ENCODE measurements at places on chromosomes 5 and 9. TPM values are rescaled to one million over a fixed set of nuclear protein-coding genes. Genes with fewer than 3 reads are reported as not detected.

DNA sequence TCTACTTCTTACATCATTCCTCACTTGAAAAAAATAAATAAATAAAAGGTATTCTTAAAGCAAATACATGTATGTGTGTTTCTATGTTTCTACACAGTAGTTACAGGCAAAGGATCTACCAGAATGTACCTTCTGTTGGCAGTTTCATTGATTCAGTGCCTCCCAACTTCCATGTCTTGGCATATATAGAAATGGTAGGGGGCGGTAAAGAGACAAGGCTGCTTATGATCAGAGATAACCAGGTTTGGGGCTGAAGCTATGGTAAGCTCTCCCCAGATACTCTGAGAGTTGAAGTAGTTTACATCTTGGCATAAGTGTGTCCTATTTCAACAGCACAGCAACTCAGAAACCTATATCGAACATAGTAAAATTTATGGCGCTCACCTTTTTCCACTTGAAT is 1075.4 kb upstream of the C9orf72 start:
- H3K4me3 ChIP-seq = no peak overlapping the region
- no peaks in the 10 kb centered on the region for H3K36me3 ChIP-seq
- no peaks in the 10 kb centered on the region for H3K27me3 ChIP-seq
- H3K27ac ChIP-seq = no peak overlapping the region
- DNase-seq = no peak

DNA sequence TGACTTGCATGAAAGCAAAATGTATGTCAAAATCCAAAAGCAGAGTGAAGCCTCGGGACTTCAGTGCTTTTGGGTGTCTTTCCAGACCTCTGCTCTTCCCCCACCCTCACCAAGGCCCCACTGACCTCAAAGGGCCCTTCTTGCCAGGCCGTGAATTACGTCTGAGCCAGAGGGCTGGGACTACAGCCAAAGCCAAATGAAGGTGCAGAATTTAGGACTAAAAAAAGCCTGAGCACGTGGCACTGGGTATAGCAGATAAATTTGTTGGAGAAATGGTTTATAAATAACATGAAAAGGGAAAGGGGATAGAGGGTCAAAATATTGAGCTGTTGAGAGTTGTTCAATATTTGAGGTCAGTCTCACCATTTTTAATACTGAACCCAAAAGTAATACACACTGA is 163.4 kb downstream of the GHR start:
- H3K27me3 ChIP-seq = no peaks in the 10 kb centered on the region
- no peaks in the 10 kb centered on the region for H3K4me1 ChIP-seq
- no peak for DNase-seq
- no peak overlapping the region for H3K4me3 ChIP-seq

DNA sequence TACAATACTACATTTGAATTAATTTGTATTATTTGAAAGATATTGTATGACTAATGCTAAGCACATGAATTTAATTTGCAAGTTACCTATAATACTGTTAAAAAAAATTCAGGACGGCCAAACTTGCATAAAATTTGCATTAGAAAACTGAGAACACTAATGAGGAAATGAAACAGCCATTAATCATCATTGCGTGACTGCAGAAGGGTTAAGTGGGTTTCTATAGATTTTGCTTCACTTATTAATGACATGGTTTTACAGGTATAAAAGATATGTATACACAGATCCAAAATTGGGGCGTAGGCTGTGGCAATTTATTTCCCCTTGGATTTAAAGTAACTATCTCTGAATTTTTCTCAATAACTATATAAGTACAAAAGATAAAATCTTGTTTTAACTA is 882.6 kb downstream of the PTPRD start:
- no peak overlapping the region for H3K27ac ChIP-seq
- no peak for DNase-seq
- H3K36me3 ChIP-seq = no peaks in the 10 kb centered on the region
- no peaks in the 10 kb centered on the region for H3K27me3 ChIP-seq
- H3K4me3 ChIP-seq = no peak overlapping the region

DNA sequence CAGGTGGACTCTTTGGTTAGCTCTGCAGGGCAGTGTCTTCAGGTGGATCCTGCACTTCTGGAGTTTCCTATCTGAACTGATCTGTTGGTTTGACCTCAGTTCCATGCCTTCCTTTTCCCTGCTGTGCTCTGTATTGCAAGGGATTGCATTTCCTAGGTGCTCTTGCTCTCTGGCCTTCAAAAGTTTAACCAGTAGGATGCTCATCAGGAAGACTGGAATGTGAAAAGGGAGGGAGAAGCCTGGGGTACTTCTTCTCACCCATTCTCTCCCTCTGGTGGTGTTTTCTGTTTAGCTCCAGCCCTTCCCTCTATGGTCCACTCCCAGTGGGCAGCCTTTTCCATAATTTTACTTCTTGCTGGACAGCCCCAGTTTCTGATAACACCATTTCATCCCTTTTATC is 78.5 kb downstream of the ZNF618 start:
- H3K27ac ChIP-seq = no peak overlapping the region
- no peaks in the 10 kb centered on the region for H3K36me3 ChIP-seq
- no peak overlapping the region for H3K4me3 ChIP-seq
- no peak for DNase-seq

DNA sequence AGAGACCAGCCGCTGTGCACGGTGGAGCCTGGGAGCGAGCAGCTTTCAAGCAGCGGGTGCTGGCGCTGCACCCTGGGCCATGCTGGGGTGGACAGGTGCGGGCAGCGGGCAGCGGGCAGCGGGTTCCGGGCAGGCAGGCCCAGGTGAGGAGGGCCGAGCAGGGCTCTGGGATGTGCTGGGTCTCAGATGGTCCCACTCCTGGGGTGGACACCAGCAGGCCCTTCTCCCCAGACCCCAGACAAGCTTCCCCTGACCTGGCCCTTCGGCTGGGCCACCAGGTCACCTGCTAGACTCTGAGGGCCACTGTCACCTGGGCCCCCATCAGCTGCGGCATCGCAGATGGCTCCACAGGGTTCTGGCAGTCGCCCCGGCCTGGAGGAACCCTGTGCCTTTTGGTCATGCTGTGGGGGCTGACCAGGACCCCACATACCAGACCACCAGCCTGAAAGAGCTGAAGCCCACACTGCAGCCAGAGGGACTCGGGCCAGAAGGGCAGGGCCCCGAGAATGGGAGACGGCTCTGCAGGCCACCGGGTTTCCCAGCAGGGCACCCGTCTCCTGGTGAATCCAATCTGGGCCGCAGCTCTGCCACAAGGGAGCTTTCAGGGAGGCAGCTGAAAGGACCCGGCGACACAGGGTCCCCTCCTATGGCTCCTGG is 2.0 kb downstream of the SLC6A19 start:
- H3K4me1 ChIP-seq = no peaks in the 10 kb centered on the region
- H3K27me3 ChIP-seq = peaks cover 97% of the 10 kb centered on the region
- H3K27ac ChIP-seq = no peak overlapping the region
- no peak for DNase-seq
- H3K36me3 ChIP-seq = no peaks in the 10 kb centered on the region

DNA sequence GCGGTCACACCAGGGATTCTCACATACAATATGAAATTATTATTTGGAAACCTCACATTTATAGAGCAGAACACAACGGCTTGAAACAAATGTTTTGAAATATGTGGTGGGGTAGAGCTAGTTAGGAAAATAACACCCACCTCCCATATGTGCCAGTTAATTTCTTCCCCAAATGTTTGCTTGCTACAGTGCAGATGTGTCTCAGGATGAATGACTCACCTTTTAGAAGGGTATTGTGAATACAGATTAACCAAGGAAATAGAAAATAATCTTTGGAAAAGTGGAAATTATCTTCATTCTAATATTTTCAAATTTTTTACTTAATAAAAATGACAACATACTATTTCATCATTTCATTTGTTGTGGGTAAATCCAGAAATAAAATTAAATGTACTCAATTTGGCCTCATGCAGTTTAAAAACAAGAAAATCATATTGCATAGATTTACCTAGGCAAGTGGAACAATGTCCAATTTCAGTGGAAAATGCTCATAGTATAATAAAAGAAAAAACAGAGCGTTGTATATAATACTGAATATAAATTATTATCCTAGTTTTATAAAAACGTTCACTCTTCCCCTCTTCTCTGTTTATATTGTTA is 39.3 kb upstream of the RICTOR start:
- H3K27ac ChIP-seq = no peak overlapping the region
- H3K4me1 ChIP-seq = no peaks in the 10 kb centered on the region
- no peaks in the 10 kb centered on the region for H3K36me3 ChIP-seq

DNA sequence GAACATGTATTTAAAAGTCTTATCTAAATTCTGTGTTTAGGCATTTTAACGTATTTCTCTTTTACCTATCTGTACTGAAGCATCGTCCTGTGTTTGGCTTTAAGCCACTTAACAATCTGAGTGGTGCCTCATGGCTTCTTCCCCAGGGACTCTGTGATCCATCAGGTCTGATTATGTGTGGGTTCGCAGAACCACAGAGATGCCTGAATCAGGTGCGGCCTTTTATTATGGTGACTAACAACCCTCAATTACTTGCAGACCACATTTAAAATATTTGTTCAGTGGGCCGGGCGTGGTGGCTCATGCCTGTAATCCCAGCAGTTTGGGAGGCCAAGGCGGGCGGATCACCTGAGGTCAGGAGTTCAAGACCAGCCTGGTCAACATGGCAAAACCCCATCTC is 39.6 kb upstream of the SAP30L start:
- H3K4me3 ChIP-seq = no peak overlapping the region
- H3K4me1 ChIP-seq = peaks cover 21% of the 10 kb centered on the region
- no peaks in the 10 kb centered on the region for H3K27me3 ChIP-seq
- peak; percentile 48 for DNase-seq
- H3K27ac ChIP-seq = no peak overlapping the region

GRCh38 chr9:106312906-106313305 is 550.1 kb upstream of the ZNF462 start:
- no peak overlapping the region for H3K4me3 ChIP-seq
- H3K4me1 ChIP-seq = peaks cover 3% of the 10 kb centered on the region
- no peak for DNase-seq
- H3K27me3 ChIP-seq = no peaks in the 10 kb centered on the region

- H3K27me3 ChIP-seq = no peaks in the 10 kb centered on the region
- no peak overlapping the region for H3K27ac ChIP-seq
- no peaks in the 10 kb centered on the region for H3K4me1 ChIP-seq
Measured at GRCh38 chr9:8905731-8906130, 1106.2 kb upstream of the DMAC1 start.

GRCh38 chr5:88778736-88779135 is 104.2 kb downstream of the MEF2C start:
- peaks cover 7% of the 10 kb centered on the region for H3K36me3 ChIP-seq
- peak overlapping the region; percentile 77 for H3K27ac ChIP-seq
- no peaks in the 10 kb centered on the region for H3K27me3 ChIP-seq
- H3K4me1 ChIP-seq = peaks cover 37% of the 10 kb centered on the region
- no peak overlapping the region for H3K4me3 ChIP-seq

The ADAMTSL1 gene
- total RNA-seq = 0.95 TPM

The COL15A1 gene
- 0.22 TPM for total RNA-seq

Data from SJSA1 (cell line).